ENCODE measurements at places on chromosomes 7 and 10. TPM values are rescaled to one million over a fixed set of nuclear protein-coding genes. Genes with fewer than 3 reads are reported as not detected.
A peak's percentile ranks its signal among the peaks of the same experiment; 100 is the strongest.

Gene TAS2R3
- total RNA-seq = 5.7 TPM

- no peak for DNase-seq
These were observed 177.9 kb downstream of the FANK1 start for GRCh38 chr10:126074291-126074690.

Gene MACC1
- not detected for total RNA-seq

Gene ZCCHC24
- 28.0 TPM for total RNA-seq

DNA sequence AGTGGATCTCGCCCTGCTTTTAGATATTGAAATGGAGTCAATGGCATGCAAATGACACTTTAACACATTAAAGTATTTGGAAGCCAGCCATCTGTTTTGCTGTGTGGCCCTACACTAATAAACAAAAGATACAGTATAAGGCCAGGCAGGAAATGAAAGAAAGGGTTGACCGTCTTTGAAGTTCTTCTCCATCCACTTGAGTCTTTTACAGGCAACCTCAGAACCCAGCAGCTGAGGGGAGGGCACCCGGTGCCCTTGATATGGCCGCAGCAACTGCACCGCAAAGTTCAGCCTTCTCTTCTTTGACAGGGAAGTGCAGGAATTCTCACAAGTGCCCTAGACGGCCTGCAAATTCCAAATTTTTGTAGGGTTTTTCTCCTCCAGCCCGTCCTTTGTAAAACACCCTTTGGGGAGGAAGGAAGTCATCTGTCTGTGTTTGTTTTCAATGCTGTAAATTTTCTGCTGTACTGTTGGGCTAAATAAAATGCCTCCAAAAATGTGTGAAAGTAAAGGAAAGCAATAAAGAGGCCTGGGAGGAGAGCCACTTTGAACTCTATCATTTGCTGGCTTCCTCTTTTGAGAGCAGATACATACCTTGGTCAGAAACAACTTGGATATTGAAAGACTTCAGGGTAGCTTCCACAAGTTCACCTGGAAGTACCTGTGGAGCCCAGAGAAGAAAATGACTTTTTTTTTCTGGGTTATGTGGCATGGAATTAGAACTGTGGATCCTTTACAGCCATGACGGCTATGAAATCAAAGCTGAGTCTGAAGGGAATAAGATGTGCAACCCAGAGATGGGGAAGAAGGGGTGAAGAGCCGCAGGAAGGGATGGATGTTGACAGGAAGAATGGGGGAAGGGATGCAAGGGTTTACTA, 3.6 kb downstream of the HOXA1 start:
- no peak for DNase-seq

- DNase-seq = no peak
These were observed 115.0 kb downstream of the GFRA1 start for GRCh38 chr10:116158036-116158435.

Gene PDE6C
- total RNA-seq = not detected

Gene MKX
- total RNA-seq = 21.0 TPM

DNA sequence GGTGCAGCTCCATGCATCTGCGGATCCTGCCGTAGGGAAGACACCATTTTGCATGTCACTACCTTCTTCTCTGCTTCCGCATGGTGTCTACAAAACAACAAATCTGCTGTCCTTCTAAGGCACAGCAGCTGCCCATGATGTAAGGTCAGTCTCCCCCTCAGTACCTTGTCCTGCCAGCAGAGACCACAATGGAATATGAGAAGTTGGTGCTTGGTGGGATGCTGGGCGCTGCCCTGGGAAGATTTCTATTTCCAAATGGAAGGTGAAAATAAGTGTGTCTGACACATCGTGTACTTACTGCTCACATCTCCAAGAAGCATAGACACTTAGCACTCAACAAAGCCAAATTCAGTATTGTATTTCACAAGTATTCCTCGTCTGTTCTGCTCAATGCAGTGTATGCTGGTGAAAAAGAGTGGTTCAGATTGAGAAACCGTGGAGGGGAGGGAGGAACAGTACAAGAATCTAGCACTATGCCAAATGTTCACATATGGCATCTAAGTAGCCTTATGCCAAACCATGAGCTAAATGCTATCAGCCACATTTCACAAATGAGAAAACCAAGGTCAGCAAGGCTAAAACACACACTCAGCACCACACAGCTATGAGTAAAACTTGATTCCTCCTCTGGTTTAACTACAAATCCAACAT, 95.0 kb downstream of the GRB10 start:
- no peak for DNase-seq

DNA sequence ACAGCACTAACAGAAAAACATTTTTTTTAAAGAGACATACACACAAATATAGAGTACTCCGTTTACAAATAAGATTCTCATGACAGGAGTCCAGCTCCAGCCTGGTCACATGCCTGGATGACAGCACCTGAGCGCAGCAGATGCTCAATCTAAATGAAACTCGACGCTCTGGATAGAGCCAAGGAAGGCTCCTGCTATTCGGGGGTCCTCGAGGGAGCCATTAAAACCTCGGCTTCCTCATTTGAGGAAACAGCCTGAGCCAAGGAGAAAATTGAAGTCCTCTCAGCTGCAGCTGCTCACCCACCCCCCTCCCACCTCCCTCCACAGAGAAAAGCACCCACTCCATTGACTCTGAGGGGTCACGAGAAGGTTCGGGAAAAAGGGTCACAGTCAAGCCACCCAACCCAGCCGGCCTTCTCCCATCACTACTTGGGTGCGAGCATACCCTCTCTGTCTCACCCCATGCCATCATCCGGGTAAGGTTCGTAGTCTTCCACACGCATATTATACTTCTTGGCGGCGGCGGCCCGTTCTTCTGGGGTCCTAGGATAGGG, 673 bp downstream of the NDUFB8 start:
- no peak for DNase-seq

Gene CYP2C9
- total RNA-seq = 54.9 TPM

DNA sequence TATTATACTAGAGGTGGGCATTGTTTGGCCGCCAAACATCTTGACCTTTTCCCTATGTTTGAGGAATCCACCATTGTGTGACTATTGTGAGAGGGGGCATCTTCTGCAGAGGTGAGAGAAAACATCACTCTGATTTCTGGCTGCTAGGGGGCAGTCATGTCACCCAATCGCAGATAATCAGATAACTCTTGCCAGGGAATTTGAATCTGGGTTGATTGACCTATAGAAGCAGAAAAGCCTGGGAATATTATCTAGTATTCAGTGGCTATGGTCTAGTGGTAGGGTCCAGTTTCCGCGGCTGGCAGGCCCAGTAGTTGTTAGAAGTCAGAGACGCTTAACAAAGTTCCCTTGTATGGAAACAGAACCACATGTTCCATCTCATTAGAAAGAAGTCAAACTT, 808.5 kb downstream of the PHTF2 start:
- DNase-seq = no peak

- no peak for DNase-seq
These were observed 1.1 kb upstream of the RGR start for GRCh38 chr10:84243759-84244158.

- DNase-seq = no peak
These were observed 91.5 kb downstream of the GSDME start for GRCh38 chr7:24665564-24666294.

Gene KCNH2
- 5.9 TPM for total RNA-seq

GRCh38 chr7:131328377-131329175, 900 bp downstream of the MKLN1 start:
- no peak for DNase-seq

DNA sequence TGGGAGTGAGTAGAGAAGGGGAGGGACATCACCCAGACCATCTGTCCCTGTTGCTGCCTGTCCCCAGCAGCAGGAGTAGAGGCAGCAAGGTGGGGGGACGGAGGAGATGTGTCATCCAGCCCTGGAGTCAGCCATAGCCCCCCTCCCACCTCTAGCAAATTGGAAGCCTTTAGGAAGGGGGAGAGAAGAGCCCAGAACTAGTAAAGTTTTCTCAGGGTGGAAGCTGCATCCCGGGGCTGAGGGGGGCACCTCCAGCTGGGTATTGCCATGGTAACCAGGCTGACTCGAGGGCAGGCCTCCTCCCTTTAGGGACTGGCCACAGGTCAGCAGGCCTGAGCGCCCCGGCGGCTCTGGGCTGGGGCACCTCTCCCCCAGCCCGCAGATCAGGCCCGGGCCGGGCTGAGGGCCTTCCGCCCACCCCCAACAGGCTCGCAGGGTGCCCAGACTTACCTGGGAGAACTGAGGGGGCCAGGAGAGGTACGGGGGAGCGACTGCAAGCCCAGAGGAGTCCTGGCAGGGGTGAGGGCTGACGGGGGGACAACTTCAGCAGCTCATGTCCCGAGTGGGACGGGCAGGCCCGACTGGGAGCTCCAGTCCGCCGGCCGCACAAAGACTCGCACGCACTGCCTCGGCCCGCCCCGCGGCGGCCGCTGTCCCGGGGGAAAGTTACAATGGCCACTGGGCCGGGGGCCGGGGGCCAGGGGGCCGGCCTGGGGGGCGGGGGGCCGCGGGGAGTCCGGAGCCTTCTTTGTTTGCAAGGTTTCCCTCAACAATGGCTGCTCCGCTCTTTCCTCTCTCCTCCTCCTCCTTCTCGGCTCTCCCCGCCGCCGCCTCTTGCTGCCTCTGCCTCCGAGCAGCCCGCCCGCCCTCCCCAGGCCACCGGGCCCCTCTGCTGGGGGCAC, 6.0 kb downstream of the LDB1 start:
- DNase-seq = peak; percentile 63

DNA sequence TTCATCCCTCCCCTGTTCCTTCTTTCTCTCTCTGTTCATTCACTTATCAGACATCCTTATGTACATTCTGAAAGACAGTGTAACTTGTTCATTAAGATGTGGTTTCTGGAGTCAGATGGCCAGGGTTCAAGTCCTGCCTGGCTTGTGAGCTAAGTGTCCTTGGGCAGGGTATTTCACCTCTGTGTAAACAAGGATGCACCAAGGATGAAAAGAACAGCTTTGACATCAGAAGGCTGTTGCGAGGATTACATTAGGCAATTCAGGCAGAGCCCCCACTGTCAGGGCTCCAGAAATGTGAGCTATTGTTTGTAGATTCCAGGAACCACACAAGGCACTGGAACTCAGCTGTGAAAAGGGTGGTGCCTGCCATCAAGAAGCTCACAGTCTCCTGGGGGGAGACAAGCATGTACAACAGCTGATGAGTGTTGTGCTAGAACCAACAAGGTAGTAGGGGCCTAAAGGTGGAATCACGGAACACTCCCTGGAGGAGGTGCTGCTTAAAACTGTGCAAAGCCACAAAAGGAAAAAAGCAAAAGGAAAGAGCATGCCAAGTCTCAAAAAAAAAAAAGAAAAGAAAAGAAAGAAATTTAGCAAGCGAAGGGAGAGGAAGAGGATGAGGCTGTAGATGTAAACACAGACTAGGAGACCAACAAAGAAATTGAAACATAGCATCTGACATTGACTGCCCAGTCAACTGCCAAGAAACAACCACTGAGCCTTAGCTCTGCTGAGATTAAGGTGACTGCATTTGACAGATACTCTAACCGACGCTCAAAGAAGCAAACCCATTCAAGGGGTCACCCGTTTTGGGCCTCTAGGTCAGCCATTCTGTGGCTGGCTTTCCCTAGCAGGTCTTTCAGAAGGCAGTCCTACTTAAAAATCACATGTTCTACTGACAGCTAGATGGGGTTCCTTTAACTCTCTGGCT, 12.5 kb downstream of the PDLIM1 start:
- DNase-seq = no peak

- peak; percentile 20 for DNase-seq
These were observed 232.2 kb downstream of the DYNC1I1 start for GRCh38 chr7:96004578-96004977.

Gene DRGX
- not detected for total RNA-seq

Gene PPP1R17
- not detected for total RNA-seq
